Upper lobe of right lung (tissue), 1 donor: ENCODE measurements at places on chromosomes 6 and 20. TPM values are rescaled to one million over a fixed set of nuclear protein-coding genes. Genes with fewer than 3 reads are reported as not detected.

SLC17A1 gene
- total RNA-seq = not detected

DNA sequence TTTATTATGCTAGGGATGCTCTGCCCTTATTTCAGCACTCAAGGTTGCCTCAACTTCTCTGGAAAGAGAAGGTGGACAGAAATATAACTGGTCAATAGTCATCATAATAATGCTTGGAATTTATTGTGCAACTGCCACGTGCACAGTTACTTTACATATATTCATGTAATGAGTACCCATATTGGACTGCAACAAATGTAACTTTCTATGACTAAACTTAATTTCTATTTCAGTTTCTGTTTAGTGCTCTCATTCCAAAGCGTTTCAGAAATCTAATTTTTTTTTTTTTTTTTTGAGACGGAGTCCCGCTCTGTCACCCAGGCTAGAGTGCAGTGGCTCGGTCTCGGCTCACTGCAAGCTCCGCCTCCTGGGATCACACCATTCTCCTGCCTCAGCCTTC, 28.3 kb upstream of the CD83 start:
- no peaks in the 10 kb centered on the region for H3K36me3 ChIP-seq
- no peak overlapping the region for H3K27ac ChIP-seq
- H3K27me3 ChIP-seq = no peaks in the 10 kb centered on the region

- H3K4me1 ChIP-seq = no peaks in the 10 kb centered on the region
- H3K27ac ChIP-seq = no peak overlapping the region
- DNase-seq = no peak
- H3K27me3 ChIP-seq = no peaks in the 10 kb centered on the region
- H3K36me3 ChIP-seq = no peaks in the 10 kb centered on the region
These were observed 74.9 kb downstream of the HS3ST5 start for GRCh38 chr6:114267897-114268296.

DNA sequence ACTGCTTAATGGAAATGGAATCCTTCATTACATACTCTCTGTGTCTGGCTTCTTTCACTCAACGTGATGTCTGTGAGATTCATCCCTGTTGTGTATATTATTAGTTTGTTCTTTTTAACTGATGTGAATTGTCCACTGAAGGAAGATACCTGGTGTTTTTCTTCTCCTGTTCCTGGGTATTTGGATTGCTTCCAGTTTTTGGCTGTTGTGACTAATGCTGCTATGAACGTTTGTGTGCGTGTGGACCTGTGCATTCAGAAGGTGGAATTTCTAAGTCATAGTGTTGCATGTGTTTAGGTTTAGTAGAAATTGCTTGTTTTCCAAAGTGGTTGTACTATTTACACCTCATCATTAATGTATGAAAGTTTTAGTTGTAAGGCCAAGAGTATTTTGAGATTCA, 3.8 kb downstream of the TULP4 start:
- H3K27me3 ChIP-seq = no peaks in the 10 kb centered on the region
- H3K4me1 ChIP-seq = no peaks in the 10 kb centered on the region
- peaks cover 8% of the 10 kb centered on the region for H3K36me3 ChIP-seq
- no peak overlapping the region for H3K4me3 ChIP-seq
- no peak for DNase-seq

DNA sequence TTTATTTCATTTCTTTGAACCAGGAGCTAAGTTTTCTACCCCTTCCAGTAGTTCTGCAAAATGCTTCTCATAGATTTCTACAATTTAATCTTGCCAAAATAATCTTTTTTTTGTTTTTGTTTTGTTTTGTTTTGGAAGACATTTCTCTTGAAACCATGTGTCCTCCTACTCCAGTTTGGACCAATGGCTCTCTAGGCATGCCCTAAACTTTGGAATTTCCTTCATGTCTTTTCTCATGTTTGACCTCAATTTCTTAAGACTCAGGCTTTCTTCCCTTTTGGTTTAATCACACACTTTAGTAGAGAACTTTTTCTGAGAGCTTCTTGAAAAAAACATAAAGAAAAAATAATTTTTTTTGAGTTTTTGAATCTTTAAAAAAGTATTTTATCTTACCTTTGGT, 173.8 kb downstream of the GJA1 start:
- H3K4me3 ChIP-seq = no peak overlapping the region
- no peak for DNase-seq
- no peaks in the 10 kb centered on the region for H3K27me3 ChIP-seq
- H3K27ac ChIP-seq = no peak overlapping the region
- H3K4me1 ChIP-seq = no peaks in the 10 kb centered on the region

- no peak for DNase-seq
- no peaks in the 10 kb centered on the region for H3K27me3 ChIP-seq
- H3K27ac ChIP-seq = no peak overlapping the region
- no peaks in the 10 kb centered on the region for H3K36me3 ChIP-seq
- H3K4me3 ChIP-seq = no peak overlapping the region
- no peaks in the 10 kb centered on the region for H3K4me1 ChIP-seq
These were observed 106.3 kb downstream of the TNFRSF21 start for GRCh38 chr6:47203266-47203937.

DNA sequence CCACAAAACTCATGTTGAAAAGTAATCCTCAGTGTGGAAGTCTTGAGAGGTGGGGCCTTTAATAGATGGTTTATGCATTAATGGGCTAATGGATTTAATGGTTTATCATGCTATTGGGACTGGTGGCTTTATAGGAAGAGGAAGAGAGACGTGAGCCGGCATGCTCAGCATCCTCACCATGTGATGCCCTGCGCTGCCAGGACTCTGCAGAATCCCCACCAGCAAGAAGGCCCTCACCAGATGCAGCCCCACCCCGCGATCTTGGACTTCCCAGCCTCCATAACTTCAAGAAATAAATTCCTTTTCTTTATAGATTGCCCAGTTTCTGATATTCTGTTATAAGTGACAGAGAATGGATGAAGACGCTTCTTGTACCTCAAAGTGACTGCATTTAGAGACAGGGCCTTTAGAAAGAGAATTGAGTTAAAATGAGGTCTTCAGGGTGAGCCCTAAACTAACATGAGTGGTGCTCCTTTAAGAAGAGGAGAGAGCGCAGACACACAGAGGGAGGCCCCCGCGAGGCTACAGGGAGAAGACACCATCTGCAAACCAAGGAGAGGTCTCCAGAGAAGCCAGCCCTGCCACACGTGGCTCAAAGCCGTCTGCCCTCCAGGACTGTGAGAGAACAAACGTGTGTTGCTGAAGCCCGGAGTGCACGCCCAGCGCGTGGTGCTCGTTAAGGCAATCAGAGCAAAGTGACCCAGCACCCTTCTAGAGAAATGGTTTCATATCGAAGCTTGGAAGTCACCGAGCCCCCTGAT, 56.9 kb downstream of the IRF4 start:
- no peaks in the 10 kb centered on the region for H3K4me1 ChIP-seq
- H3K27me3 ChIP-seq = no peaks in the 10 kb centered on the region
- no peak overlapping the region for H3K27ac ChIP-seq
- no peak overlapping the region for H3K4me3 ChIP-seq
- no peaks in the 10 kb centered on the region for H3K36me3 ChIP-seq
- no peak for DNase-seq

DNA sequence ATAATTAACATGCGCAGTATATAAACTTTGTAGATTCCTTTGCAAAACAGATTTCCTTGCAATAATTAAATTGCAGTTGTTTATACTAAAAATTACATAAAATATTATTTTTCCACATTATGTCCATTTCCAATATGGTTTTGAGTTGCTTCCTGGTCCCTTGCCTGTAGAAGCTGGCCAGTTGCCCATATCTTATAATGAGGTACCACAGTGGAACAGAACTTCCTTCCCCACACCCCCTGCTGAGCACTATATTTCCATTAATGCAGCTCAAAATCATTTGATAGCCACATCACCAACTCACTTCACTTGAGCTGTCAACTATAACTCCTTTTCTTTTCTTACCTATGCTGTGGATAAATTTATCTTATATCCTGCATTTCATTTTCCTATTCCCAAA, 194.6 kb downstream of the DST start:
- H3K4me1 ChIP-seq = peaks cover 6% of the 10 kb centered on the region
- H3K27ac ChIP-seq = no peak overlapping the region
- no peak overlapping the region for H3K4me3 ChIP-seq
- H3K27me3 ChIP-seq = no peaks in the 10 kb centered on the region
- DNase-seq = no peak
